ENCODE measurements at places on chromosomes 13 and 19.

DNA sequence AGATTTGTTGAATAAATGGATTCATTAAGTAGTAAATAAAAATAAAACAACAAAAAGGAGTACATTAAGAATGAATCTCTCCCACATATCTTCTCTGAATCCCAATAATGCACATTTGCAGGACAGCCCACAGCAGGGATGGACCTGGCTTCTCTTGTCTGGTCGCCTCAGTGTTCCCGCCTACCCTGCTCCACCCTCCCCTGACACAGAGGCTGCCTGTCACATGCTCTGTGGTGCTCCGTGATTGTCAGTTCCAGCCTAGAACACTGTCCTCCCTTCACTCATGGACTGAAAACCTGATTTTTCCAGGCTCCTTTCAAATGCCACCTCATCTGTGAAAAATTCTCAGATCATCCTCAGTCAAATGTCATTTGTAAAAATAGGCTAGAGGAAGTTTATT lies 94.5 kb upstream of the GPR12 start:
- DNase-seq, result no peak

DNA sequence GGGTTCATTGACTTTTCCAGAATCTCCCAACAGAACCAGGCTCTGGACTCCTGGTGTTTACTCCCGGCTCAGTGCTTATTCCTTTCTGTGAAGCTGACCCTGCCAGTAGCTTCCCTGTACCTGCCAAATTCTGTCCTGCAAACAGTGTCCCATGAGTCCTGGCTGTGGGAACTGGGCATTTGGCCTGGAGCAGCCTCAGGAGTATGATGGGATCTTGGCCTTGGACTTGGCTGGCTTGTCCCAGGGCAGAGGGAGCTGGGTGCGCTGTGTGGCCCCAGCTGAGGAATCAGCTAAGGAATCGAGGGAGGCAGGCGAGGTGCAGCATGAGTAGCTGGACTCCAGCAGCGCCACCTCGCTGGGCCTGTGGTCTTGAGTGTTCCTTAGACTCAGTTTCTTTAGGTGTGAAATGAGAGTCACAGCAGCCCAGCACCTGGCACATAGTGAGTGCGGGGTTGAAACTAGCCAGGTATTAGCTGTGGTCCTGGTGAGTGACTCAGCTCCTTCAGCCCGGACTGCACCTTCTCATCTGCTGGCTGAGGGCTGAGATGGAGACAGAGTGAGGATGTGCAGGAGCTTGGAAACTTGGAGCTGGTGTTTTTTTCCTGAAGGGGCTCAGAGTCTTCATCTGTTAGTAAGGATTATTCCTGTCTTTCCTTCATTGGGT lies 10.4 kb downstream of the CLASRP start:
- no peak for DNase-seq

DNA sequence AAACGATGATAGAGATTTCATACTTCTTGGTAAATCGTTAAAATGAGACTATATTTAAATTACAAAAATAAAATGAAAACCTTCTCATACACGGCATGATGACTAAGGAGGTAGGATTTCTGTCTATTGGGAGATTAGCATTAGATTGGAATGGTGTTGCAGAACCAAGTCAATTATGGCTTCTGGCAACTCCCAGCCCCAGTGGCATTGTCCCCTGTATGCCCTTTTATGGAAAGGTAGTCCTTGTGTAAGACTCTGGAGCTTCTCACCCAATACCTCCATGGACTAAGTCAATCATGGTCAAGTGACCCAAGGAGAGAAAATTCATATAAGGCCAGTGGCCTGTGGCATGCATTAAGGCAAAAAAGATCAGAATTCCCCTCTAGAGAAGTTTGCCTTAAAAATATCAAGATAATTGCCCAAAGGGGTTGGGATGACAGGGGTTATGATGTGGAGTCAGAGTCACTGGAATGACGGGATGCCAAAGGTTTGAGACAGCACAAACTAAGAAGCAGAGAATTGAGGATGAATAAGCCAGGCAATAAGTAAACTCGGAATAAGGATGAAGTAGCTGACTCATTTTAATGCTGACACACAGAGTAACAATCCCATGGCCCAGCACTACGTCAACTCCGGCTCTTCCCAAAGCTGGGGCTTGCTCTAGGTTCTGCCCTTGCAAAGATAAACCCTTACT lies 57.8 kb upstream of the POSTN start:
- no peak for DNase-seq

DNA sequence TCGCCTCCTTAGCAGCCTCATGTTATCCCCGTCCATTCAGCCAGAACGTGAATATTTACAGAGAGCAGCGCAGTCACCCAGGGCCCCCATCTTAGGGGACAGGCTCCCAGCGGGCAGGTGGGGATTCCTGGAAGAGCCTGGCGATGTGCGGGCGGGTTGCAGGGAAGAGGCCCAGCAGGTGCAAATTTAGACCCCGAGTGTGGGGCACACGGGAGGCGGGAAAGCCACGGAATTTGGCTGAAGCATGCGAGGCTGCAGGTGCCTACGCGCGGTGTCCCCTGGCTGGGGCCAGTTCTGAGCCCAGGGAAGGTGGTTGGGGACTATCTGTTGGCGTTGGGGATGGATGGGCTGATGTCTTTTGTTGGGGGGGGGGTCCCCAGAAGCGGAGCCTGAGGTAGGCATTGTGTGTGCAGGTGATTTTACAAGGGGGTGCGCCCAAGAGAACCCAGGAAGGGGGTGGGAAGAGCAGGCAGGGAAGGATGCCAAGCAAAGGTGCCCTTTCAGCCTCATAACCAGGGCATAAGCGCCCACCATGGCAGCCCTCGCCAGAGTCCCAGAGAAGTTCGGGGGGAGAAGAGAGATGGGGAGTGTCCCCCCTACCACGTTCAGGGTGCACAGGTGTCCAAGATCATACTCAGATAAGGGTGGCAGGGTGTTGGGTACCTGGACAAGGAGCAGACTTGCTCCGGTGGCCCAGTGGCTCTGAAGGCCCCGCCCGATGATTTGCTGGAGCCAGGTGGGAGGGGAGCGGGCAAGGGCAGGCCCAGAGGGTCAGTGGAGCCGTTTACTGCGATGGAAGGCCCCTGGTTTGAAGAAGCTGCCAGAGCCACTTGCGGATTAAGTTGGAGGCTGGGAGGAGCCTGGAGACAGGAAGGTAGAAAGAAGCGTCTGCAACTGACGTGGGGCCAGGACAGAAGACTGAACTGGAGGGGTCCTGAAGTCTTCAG lies 1.2 kb downstream of the TPGS1 start:
- DNase-seq, result no peak

- no peak for DNase-seq
Measured at GRCh38 chr13:78680576-78681350, 21.8 kb upstream of the OBI1 start.

GRCh38 chr13:68009546-68009945 lies 779.4 kb upstream of the PCDH9 start:
- no peak for DNase-seq

- peak; percentile 8 for DNase-seq
Measured at GRCh38 chr13:49300739-49301589, 53.2 kb downstream of the CDADC1 start.

- DNase-seq, result no peak
Measured at GRCh38 chr13:36475468-36475867, 43.2 kb downstream of the CCNA1 start.

DNA sequence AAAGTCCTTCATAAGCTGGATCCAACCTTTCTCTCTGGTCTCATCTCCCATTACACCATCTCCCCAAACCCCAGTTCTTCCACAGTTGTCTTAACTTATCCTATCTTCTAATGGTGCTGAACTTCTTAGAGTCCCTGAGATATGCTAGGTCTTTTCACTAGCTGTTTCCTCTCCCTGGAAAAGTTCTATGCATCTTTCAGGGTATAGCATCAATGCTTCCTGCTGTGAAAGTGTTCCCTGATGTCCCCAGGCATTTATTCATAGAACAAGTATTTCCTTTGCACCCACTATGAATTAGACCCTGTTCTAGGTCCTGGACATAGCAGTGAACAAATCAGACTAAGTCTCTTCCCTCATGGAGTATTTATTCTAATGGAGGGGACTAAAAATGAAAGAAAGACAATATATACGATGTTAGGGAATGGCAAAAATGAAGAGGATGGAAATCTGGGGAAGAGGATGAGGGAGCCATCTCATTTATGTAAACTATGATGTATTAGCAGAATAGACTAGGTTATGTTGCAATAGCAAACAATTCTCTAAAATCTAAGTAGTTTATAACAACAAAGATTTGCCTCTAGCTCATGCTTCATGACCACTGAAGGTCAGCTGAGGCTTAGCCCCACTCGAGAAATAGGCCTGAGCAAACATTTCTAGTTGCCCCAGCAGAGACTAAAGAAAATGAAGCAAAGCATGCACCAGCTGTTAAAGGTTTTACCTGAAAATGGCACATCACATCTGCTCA lies 120.0 kb downstream of the CYSLTR2 start:
- DNase-seq, result no peak

DNA sequence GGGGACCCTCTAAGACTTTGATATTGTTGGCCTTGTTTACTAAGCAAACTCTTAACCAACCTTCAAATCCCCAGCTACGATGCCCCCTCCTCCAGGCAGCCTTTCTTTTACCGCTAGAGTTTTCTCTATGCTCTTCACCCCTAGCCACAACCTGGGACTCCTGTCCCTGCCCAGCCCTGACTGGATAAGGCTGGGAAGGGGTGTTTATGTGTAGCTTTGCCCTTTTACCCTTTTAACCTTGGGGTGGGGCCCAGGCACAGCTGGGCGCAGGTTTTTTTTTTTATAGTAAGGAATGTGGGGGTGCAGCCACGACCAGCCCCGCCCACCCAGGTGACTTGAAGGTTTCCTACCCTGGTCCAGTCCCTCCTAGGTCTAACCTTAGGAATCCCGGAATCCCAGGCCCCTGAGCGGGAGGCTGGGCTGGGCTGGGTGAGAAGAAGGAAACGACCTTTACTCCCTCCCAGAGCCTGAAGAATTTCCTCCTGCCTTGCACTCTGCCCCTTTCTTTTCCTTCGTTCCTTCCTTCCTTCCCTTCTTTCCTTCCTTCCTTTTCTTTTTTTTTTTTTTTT lies 12.2 kb downstream of the TJP3 start:
- DNase-seq, result no peak

GRCh38 chr19:16319481-16319880 lies 5.1 kb upstream of the KLF2 start:
- no peak for DNase-seq

DNA sequence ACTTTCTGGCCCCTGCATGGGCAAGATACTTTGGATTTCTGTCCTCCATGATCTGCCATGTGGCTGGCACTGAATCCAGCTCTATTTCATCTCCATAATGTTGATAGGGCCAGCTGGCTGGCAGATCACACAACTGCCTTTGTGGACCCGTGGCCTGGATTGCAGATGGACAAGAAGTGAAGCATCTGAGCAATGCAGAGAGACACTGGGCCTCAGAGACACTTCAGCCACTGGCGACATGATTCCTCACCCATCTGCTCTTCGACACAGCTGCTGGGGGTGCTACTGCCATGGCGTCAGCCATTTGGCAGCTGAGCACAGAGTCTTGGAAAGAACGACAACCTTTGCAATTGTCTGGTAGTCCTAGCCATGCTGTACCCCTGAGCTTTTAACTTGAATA lies 79.5 kb upstream of the MYO16 start:
- DNase-seq, result no peak

GRCh38 chr19:5369962-5370367 lies 29.4 kb upstream of the PTPRS start:
- DNase-seq, result no peak

- no peak for DNase-seq
Measured at GRCh38 chr19:19064098-19064722, 416 bp downstream of the SLC25A42 start.

- DNase-seq, result no peak
Measured at GRCh38 chr19:23343434-23344010, 51.7 kb downstream of the ZNF91 start.

- DNase-seq, result no peak
Measured at GRCh38 chr19:45448887-45449299, 18.9 kb upstream of the FOSB start.

DNA sequence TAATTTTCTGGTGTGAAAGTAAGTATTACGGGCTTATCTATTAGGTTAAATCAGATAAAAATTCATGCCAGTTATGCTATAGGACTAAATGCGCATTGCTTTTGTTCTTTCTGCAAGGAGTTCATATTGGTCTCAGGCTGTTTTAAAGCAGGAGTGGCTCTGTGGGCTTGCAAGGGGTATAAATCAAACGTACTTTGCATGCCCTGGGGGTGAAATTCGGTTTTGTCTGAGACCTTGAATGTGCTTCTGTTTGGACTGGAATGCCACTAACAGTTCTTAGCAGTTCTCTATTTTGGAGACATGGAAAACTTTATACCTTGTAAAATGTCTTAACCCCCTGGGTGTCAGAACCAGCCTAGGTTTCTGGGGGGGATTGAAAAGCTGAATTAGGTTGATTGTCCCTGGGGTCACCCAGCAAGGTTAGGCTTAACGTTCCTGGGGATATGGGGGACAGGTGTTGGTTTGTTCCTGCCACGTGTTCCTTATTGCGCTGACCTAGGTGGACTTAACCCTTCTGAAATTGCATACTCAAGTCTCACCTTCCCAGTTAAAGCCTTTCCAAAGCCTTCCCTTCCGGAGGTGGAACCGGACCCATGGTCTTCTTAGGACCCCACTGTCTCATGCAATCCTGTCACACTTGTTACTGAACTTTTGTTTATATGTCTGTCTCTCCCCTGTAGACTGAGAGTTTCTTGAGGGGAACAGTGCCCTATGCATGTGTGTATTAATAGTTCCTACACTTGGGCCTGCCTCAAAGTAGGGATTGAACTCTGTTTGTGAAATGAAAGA lies 182.2 kb downstream of the LMO7 start:
- no peak for DNase-seq

DNA sequence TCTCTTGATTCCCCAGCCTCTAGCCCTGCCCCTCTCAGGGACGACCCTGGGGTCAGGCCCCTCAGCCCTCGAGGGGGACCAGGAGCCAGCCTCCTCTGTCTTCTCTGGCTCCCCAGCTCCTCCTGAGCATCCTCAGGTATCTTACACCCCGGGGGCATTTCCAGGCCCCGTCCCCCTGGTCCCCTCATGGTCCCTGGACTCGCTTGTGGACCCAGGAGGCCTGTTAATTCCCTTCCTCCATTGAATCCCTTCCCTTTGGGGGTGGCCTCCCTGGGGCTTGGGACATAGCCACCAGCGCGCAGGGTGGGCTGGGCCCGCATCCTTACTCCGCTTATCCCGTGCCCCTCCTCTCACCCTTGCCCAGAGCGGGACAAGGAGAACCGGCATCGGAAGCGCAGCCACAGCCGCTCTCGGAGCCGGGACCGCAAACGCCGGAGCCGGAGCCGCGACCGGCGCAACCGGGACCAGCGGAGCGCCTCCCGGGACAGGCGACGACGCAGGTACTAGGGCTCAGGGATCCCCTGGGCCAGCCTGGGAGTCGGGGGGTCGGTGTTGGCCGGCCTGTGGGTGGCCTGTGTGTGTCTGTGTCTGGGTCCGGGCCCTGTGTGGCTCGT lies 4.1 kb downstream of the U2AF2 start:
- no peak for DNase-seq

All from NCI-H2029 treated with DMSO at 0.1 percent for 48 hours (cell line).